ENCODE measurements at places on chromosomes 13 and 19.
A peak's percentile ranks its signal among the peaks of the same experiment; 100 is the strongest.

GRCh38 chr13:22061371-22061805, 390.5 kb downstream of the FGF9 start:
- no peak for DNase-seq

- peak; percentile 8 for DNase-seq
These were observed 492 bp downstream of the TMEM147 start for GRCh38 chr19:35545855-35546381.

- DNase-seq, result no peak
These were observed 26.7 kb downstream of the MAB21L1 start for GRCh38 chr13:35449821-35450220.

DNA sequence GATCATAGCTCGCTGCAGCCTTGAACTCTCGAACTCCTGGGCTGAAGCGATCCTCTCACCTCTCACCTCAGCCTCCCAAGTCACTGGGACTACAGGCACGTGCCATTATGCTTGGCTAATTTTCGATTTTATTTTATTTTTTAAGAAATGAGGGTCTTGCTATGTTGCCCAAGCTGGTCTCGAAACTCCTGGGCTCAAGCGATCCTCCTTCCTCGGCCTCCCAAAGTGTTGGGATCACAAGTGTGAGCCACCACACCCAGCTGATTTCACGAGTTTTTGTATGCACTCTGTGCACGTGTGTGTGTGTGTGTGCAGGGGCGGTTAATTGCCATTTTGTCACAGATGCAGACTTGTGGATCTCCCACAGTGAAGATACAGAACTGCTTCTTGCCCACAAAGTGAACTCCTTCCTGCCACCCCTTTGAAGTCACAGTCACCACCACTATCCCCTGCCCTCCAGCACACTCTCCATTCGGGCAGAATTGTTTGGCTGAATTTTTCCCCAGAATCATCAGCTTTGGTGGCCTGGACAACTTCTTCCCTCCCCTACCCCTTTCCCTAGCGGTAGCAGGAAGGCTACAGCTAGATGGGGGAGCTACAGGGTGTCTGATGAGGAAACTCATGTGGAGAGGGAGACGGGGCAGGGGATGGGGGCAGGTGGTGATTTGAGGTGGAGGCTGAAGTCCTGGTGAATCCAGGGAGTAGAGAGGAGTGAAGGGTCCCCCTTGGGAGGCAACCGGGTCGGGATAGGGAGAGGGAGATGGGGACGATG, 59.6 kb downstream of the CELF5 start:
- DNase-seq, result no peak

DNA sequence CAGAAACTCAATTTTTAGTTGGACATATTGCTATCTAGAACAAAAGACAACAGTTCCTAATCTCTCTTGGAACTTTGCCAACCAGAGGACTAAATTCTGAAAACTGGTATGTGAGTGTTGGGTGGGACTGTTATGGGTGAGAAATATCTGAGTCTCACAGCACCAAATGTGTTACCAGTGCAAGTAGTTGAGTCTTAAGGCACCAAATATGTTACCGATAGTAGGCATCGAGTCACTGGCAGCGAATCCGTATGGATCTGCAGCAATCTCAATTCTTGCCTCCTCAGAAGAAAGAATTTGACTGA, 575.2 kb downstream of the DACH1 start:
- no peak for DNase-seq

- no peak for DNase-seq
These were observed 20.3 kb downstream of the LNX2 start for GRCh38 chr13:27599845-27600553.

DNA sequence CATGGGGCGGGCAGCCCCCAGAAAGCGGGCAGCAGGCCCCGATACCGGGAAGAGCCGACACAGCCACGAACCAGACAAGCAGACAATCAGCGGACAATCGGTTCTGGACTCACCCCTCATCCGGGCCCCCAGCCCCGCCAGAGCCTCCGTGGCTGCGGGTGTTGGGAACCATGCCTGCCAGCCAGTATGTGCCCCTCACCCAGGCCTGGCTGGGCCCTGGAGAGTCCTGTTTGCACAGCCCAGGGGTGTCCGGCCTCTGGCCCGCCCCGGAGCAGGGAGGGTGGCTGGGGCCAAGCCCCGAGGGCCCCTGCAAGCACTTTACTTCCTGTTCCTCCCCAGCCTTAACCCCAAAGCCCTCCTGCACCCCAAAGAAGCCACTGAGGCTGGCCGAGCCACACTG, 7.8 kb downstream of the PODNL1 start:
- no peak for DNase-seq

DNA sequence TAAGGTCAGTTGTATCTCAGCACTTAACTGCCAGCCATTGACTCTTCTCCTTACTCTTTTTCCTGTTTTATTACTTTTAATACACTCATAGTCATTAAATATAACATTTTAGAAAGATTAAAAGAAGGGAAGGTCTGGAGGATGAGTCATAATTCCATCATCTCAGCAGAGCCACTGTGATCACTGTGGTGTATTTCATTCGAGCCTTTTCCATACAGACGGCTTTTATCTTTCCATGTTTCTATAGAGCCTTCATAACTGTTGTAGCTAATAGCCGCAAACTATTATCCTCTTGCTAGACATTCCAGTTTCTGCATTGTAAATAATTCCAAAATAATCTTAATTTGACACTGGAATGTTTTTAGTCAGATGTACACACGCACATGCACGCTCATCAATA, 4.7 kb upstream of the FLT1 start:
- DNase-seq, result no peak

- DNase-seq, result no peak
These were observed 3.9 kb downstream of the LACC1 start for GRCh38 chr13:43883631-43884030.

GRCh38 chr19:50565984-50566903, 2.0 kb downstream of the LRRC4B start:
- DNase-seq, result no peak

DNA sequence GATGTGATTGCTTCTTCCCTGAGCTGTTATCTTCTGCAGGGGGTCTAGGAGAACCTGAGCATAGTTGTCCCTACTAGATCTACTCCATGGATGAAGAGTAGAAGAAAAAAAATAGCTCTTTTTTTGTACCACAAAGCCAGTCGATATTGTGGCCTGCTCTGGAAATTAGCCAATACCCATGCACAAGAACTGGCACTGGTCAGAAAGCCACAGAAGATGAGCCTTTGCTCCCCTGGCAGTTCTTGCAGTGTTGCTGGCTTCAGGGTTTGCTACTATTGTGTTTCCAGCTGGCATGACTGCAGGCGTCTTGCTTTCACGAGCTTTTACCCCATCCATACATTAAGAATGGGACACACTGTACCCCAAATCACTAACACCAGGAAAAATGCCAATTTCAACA, 547.7 kb upstream of the KLF12 start:
- DNase-seq, result no peak

DNA sequence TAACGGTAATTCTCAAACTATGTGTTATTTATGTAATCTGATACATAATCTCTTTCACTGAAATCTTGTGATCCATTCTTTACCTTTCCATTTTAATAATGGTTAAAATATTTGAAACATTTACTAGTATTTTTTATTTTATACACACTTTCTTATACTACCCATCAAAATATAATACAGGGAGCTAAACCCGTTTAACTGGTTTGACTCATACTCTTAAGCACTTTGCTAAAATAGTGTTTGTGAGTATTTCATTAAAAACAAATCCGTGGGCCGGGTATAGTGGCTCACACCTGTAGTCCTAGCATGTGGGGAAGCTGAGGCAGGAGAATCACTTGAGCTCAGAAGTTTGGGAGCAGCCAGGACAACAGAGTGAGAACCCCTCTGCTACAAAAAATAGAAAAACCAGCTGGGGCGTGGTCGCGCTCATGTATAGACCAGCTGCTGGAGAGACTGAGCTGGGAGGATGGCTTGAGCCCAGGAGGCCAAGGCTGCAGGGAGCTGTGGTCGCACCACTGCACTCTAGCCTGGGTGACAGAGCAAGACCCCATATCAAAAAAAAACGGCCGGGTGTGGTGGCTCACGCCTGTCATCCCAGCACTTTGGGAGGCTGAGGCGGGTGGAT, 43.8 kb upstream of the DCUN1D2 start:
- DNase-seq, result no peak

- DNase-seq, result peak; percentile 65
These were observed 51.2 kb downstream of the MBD3L2B start for GRCh38 chr19:6970021-6970420.

DNA sequence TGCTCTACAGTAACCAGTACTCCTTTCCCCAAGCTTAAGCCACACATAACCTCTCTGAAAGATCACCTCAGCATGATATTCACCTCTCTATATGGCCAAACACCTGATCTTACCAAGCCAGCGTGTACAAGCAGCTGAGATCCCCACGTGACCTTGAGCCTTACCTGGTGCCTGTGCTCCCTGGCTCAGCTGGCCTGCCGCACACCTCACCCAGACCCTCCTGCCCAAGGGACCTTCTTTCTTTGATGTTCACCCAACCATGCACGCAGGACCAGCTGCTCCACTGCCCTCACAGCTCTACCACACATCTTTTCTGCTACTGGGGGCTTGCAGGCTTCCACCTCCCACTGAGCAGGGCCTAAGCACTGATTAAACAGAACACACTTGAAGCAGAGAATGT, 9.0 kb downstream of the DHRS12 start:
- DNase-seq, result no peak

DNA sequence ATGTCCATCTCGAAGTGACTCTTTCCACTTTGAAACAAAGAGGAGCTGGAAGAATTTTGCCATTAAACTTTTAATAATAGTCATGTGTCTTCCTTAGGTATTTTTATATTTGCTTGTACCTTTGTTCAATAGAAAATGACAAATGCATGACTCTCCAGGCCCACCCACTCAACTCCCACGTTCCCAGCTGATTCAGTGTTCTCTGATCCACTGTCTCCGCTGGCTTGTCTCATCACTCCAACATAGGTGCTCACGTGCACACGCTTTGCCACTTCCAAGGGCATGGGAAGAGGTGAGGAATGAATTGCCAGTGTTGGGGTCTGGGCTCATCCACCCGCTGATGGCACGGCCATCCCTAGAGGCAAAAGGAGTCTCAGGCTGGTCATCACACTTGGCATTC, 24.5 kb downstream of the RASL11A start:
- DNase-seq, result no peak

GRCh38 chr19:39265321-39265916, 2.8 kb upstream of the IFNL2 start:
- DNase-seq, result no peak

DNA sequence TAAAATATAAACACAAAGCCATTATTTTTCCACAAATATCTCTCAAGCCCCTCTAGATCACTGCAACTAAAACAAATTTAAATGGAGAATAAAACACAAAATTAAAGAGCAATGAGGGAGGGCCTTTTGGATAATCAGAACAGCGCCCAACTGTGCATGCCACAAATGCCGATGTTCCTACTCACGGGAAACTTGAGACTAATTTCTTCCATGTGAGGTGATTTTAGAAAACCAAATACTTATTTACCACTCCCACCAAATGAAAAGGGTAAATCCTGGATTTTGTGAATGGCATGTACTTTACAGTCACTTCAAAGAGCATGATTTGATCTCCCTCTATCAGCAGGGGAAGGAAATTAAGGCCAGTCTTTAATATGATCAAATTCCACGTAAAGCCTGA, 74.8 kb downstream of the SLC7A1 start:
- no peak for DNase-seq

DNA sequence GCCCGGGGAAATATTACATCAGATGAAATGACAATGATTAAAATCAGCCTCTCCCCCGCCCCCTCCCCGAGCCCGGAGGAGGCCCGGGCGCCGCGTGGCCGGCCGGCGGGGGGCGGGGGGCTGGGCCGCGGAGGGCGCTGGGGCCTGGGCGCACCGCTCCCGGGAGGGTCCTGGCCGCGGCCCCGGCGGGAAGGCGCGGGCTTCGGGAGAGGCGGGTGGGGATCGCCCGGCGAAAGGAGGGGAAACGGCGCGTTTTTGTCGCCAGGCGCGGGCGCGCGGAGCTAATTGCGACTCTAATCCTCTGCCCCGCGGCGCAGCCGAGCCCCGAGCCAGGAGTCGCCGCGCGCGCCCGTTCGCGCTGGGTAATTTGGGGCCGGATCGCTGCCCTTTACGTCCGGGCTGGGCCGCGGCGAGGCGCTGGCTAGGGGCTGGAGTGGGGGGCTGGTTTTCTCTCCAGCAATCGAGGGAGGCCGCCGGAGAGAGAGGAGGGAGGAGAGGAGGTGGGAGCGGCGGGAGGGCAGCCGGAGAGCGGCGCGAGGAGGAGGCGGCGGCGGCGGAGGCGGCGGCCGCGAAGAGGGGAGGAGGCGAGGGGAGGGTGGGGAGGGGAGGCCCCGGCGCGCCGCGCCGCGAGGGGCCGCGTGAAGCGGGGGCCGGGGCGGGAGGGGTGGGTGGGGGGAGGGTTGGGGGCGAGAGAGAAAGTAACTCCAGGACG, at the start of gene KCTD15:
Gene KCTD15, plus strand, starts transcription at position 707 of the 712 bp plus-strand sequence. CDS start 3,585 bp downstream, outside the sequence.
- peak; percentile 26 for DNase-seq

GRCh38 chr13:20121159-20121525, 39.7 kb downstream of the GJA3 start:
- DNase-seq, result peak; percentile 59

- DNase-seq, result peak; percentile 73
These were observed at the start of gene PHF11 for GRCh38 chr13:49495783-49496762. TSS of gene PHF11 (plus strand) at chr13:49495953. CDS start at chr13:49496002, 49 bp downstream.

DNA sequence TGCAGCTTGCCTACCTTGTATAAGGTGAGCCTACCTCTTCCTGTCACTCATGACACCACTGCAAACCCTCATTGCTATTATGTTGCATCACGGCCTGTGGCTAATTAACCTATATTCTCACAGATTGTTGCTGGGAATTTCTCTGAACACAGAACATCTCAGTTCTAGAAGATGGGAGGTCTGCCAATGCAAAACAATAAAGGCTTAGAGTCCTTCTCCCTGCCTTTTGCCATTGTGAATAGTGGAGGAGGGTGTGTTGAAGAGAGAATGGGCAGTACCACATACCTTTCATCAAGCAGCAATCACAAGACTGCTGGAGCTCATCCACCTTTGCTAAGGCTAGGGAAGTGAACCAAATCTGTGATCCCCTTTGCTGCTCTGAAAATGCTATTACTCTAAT, 34.4 kb downstream of the WDFY2 start:
- no peak for DNase-seq

- peak; percentile 46 for DNase-seq
These were observed 9.4 kb downstream of the OCEL1 start for GRCh38 chr19:17235300-17235970.

DNA sequence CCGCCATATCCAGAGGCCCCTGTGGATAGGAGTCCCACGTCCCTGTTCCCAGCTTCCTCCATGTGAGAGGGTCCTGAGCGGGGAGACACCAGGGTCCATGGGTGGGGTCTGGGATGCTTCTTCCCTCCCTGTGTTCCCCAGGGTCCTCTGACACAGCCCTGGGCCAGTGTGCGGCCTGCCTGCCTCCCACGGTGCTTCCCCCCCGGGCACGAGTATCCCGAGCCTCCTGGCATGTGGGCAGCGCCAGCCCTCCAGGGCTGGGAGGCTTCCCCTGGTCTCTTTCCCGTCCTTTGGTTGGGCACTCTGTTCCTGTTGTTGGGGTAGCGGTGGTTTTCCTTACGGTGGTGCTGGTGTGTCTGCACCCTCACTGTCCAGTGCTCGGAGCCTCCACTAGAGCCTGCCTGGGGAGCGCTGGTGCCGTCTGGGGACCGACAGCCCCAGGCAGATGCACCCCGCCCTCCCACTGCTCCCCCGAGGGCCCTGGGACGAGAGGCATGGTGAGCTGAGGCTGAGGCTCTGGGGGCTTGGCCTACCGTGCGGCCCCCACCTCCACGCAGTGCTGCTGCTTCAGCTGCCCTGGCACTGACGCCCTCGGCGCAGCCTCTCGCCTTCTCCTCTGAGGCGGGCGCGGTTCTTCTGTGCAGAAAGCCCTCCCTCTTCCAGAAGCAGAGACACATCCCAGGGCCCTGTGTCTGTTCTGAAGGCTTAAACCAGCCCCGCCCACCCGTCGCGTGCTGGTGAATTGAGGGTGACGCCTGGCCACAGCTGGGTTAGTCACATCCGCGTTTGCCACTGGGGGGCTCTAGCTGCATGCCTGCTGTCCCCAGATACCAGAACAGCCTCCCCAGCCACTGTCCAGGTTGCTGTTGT, 27.9 kb downstream of the PLEKHJ1 start:
- peak; percentile 37 for DNase-seq
